ENCODE measurements at places on chromosomes 4 and X. TPM values are rescaled to one million over a fixed set of nuclear protein-coding genes. Genes with fewer than 3 reads are reported as not detected.

DNA sequence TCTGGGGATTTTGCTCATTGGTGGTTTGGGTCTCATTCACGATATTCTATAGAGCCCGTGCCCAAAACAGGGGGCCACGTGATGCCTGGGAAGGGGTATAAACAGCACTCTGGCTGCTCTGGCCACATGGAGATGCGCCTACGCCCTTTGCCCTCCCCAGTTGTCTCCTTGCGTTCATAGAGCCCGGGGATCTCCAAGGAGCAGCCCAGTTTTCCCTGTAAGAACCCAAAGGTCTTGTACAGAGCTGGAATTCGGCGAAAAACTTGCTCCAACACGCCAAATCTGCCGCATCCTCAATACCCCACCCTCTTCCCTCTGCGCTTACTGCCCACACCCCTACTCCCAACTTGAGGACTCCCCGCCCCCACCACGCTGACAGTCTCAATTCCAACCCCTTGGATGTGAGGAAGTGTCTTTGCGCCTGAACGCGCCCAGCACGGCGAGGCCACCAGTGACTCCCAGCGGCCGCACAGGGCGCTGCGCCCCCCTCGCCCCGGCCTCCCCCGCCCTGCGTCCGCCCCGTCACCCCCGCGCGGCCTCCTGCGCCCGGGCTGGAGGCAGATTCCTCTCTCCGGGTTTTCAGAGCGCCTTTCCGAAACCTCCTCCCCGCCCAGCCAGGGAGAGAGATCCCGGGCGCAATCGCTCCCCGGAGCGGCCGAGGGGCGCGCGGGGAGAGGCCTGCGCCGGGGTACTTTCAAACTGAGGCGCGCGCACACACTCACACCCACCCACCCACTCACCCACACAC lies at the start of gene NHS:
Gene NHS (plus strand): TSS at position 582 of the 748 bp plus-strand sequence. CDS start 558 bp downstream, outside the sequence.
- peak; percentile 63 for DNase-seq

The RRAGB gene
- 7.2 TPM for total RNA-seq

DNA sequence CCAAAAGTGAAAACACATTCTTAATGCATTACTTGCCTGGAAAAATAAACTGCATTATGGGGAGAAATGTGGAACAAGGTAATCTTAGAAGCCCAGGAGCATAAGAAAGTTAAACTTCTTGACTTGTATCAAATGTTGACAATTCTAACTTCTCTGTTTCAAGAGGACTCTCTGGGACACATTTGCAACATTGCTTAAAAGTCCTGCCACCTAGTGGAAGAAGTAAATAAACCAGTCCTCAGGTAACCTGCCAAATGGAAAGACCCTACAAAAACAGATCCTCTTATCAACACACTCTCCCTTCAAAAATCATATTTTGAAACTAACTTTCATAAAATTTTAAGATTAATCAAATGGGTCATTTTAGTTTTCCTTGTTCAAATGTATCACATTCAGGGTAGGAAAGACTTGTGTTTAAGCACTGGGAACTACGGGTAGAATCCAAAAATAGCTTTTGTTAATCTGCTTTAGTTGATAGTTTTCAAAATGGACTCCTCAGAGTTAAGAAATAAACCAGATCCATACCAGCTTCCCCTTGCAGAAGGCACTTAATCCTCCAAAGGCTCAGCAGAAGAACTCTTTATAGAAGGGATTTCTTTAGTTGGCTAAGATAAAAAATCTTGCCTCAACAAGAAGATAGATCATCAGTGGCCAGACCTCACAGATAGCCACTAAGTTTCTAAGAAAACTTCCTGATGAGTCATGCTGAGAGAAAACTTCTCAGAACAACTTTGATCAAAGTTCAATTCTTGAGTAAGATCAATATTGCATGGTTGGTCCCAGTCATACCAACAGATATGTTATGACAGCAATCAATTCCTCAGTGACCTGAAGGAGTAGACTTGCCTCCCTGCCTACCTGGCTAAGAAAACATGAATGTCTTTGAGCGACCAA lies 141.7 kb downstream of the HHIP start:
- no peak for DNase-seq

The ADH1B gene
- total RNA-seq, result 477 TPM

- no peak for DNase-seq
These were observed 224.3 kb downstream of the ANK2 start for GRCh38 chr4:113273721-113274220.

DNA sequence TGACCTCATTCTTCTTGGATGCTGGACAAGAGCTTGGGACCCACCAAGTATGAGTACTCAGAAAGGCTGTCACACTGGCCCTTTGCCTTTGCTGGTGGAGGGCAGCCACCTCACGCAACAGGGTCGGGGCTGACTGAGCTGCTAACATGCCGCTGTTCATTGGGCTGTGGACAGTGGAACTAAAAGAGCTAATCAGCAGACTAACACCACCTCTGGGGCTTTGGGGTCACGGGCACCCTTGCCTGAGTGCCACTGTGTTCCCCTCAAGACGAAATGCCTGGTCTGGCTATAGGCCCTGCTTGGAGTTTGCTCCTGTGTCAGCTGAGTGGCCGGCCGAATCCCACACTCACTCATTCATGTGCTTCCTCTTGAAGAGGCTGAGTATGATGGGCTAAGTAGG lies 559.6 kb downstream of the SPRY1 start:
- peak; percentile 68 for DNase-seq

GRCh38 chrX:54415534-54416350 lies 24.5 kb upstream of the TSR2 start:
- DNase-seq, result no peak

DNA sequence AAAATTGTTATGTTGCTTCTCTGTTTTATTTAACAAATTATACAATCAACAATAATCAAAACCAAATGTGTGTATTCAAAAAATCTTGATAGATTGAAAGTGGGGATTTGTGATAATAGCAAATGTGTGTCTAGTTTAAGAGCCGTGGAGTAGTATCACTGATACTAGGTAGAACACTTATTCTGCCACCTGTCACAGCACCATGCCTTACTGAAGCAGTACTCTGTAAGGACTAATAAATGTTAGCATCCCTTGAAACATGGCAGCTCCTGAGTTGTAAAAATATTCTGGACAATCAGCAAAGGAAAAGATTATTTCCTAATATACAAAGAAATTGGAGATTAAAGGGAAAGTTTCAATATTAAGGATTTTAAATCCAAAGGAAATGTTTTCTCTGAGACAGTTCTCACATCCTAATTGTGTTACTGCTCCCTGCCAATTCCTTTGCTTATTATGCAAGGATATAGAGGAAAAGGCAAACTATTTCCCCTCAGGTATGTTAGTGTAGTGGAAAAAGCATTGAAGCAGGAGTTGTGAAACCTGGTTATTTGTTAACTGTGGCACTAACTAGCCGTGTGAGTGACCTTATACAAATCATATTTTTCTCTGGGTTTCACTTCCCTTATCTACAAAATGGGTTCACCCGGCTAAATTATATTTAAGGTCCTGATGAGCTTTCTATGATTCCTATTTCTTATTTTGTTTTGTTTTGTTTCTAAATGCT lies 303.1 kb downstream of the ARHGAP24 start:
- no peak for DNase-seq

DNA sequence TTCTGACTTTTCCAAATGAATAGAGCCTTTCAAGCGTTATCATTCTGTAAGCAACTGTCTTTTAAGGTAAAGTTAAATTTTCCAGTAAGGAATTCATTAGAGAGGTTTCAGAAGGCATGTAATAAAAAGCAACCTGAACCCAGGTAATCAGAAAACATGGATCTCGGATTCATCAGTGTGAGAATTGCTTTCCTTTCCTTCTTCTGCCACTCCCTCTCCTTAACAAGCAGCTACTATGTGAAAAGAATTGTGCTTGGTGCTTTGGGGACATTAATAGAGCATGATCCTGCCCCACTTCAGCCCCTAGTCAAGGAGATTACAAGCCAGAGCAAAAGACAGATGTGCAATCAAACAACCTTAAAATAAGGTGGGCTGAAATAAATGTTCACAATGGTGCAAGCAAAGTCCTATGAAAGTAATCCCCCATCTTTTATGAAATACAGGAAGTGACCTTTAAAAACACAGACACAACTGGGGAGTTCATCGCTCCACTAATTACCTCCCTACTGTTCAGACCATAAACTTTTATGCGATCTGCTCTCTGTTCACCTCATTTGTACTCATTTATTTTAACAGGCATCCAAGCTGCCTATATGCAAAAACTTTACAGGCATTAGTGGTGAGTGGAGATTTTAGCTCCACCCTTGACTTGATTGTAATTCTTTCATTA lies 122.9 kb upstream of the RASGEF1B start:
- no peak for DNase-seq

DNA sequence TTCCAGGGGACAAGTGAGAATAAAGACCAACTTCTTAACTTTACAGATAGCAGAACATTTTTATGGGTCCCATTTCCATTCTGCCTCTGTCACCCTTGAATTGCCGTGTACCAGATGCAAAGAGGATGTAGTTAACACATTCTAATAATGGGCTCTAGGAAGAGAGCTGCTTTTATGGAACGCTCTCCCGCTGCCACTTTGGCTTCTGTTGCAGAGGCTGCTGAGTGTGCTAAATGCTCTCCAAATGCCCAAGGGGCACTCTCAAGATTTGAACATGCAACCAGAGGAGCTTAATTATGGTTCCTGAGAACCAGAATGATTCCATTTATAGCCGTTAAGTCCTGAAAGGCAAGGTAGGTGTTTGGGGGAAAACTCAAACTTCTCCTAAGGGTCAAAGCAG lies 28.1 kb upstream of the GPC3 start:
- DNase-seq, result no peak

DNA sequence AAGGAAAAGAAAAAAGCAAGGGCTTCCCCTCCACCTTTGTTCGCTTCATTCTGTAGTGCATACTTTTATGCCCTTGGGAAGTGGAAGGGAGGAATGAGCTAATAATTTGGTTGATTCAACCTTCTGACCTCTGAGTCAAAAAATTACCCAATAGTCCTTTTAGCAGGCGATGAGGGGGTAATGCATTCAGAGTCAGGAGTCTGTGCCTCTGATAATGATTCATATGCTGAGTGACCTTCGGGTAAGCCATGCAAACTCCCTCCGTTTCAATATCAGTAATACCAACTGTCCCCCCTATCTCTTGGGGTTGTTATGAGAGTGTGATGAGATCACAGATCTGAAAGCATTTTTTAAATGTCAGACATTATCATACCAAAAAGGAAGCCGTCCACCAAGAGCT lies 41.6 kb upstream of the ACSL4 start:
- no peak for DNase-seq

DNA sequence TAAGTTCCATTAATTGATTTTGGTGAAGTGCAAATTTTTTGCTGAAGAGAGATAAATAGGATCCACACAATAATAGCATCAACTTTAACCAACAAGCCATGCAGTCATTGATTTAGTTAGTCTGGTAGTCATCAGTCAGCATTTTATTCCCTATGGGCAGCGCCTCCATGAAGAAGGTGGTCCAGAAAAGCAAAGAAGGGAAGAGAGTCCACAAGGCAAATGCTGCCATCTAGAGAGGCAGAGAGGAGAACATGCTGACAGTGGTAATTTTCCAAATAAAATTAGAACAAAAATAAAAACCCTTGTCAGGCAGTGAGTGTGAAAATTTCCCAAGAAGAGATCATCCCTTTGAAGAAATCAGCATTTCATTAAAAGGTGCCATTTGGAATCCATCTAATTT lies 366.7 kb upstream of the FAM241A start:
- DNase-seq, result no peak

The CXCR3 gene
- 0.20 TPM for total RNA-seq

The TRIM75 gene
- total RNA-seq, result not detected

GRCh38 chrX:72121383-72121782 lies 10.3 kb downstream of the RTL5 start:
- DNase-seq, result peak; percentile 85

DNA sequence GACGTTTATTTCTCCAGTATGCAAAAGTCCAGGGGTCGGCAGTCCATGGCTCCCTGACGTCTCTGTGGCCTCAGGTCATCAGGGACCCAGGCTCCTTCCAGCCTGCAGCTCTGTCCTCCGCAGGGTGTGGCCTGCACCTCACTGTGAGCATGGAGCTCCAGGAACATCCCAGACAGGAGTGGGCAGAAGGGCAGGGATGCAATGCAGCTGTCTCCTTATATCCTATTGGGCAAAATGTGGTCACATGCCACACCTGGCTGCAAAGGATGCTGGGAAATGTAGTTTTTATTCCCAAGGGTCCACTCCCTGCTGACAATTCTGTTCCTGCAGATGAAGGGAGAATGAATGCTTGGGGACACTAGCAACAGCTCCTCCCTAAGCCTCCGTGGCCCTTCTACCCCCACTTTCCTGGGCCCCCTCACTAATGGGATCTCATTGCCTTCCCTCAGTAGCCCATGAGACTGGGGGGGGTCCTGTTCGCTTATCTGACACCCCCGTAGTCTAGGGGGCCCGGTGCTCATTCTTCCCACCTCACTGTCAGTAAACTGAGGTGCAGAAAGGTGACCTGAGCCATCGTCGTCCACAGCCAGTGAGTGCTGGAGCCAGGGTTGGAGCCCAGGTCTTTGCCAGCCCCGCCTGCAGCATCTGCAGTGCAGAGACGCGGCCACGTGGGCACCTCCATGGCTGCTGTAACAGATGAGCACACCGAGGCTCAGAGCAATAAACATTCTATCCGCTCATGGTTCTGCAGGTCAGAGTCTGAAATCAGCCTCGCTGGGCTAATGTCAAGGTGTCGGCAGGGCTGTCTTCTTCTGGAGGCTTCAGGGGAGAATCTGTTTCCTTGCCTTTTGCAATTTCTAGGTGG lies 5.9 kb upstream of the GRPEL1 start:
- no peak for DNase-seq

The CDX4 gene
- total RNA-seq, result not detected

The TCP11X2 gene
- total RNA-seq, result not detected

DNA sequence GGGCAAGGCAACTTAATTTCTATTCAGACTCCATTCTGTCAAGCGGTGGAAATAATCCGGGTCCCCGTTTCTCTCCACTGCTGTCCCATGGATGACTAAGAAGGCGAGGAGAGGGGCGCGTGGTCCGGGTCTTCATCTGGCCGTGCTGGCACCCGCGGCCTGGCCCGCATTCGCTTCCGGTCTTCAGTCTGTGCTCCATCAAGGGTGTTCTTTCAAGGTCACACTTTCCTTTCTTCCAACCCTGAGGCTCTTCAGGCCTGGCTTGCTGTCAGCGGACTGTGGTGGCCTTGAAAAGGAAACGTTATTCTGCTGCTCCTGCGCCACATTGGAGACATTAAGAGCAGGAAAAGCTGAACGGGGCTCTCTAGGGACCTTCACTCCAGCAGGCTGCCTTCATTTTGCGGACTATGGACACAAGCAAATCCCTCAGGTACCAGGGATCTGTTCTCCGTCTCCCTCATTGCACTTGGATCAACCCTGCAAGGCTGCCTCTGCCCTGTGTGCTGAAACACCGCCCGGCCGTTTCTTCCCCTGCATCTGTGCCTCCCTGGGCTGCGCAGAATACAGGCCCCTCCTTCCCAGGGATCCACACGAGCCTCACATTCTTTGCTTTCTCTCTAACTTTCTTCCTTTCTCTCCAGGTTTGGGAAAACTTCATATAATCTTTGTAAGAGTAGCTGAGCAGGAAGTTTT lies 5.7 kb upstream of the SLC25A4 start:
- DNase-seq, result no peak
